ENCODE measurements at places on chromosomes 5 and 9. TPM values are rescaled to one million over a fixed set of nuclear protein-coding genes. Genes with fewer than 3 reads are reported as not detected.

DNA sequence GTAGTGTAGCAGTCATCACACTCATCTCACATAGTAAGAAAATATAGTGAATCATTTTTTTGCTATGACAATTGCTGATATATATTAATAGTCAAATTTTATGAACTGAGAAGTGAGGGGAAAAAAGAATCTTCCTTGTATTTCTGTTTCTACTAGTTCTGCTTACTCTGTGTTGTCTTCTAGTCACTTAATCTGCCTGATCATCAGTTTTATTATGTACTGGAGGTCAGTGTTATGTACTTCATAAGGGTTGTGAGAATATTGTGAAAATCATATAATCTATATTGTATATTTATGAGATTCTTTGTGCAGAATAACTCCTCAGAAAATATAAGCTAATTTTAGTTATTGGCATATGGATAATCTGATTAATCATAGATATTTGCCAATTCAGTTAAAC lies 546.9 kb upstream of the RIOK2 start:
- no peaks in the 10 kb centered on the region for H3K36me3 ChIP-seq
- no peak overlapping the region for H3K27ac ChIP-seq
- no peak overlapping the region for H3K4me3 ChIP-seq

DNA sequence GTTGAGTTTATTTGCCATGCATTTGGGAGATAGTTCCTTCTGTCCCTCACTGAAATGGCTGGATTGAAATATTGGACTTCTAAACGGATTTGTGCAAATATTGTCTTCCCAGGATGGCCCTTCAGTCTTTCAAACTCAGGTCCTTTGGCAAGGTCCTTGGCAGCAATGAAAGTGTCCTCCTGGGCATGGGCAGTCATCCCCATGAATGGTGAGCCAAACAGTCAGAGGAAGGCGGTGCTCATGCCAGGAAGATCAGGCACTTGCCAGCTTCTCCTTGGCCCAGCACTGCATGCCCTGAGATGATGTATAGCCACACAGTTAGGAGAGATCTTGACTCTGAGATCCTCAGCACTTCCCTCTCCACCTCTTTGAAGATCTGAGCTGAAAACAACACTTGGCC lies 221.4 kb upstream of the KLF4 start:
- DNase-seq, result no peak
- H3K36me3 ChIP-seq, result no peaks in the 10 kb centered on the region
- H3K27ac ChIP-seq, result no peak overlapping the region
- H3K4me1 ChIP-seq, result peaks cover 13% of the 10 kb centered on the region

Gene MARVELD2
- 0.17 TPM for polyA plus RNA-seq

GRCh38 chr5:77076961-77077828 lies 9.9 kb downstream of the ZBED3 start:
- H3K27ac ChIP-seq, result peak overlapping the region; percentile 64
- peaks cover 5% of the 10 kb centered on the region for H3K4me1 ChIP-seq
- no peaks in the 10 kb centered on the region for H3K36me3 ChIP-seq
- H3K4me3 ChIP-seq, result peak overlapping the region; percentile 32

Gene FIBCD1
- polyA plus RNA-seq, result 0.11 TPM

- no peaks in the 10 kb centered on the region for H3K36me3 ChIP-seq
- no peak for DNase-seq
- peaks cover 3% of the 10 kb centered on the region for H3K27me3 ChIP-seq
- no peak overlapping the region for H3K4me3 ChIP-seq
- H3K4me1 ChIP-seq, result no peaks in the 10 kb centered on the region
- no peak overlapping the region for H3K27ac ChIP-seq
These were observed 39.4 kb downstream of the SLC6A3 start for GRCh38 chr5:1405539-1406530.

Gene IRX2
- polyA plus RNA-seq, result not detected

DNA sequence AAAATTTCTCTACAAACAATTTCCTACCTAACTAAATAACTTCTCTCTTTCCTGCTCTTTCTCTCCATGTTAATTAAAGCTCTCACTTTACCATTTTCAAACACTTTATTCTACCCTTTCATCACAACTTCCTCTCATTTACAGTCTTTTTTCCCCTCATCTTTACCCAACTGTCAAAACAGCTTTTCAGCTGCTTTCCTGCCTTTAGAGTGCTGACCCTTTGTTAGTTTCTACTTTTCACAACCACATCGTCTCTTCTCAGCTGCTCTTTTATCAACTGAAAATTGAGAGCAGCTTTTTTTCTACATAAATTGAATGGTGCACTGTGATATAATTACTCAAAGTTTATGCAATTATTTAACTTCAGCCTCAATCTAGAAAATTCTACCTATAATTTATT lies 3.1 kb upstream of the HOMER1 start:
- H3K4me1 ChIP-seq, result peaks cover 7% of the 10 kb centered on the region
- H3K27me3 ChIP-seq, result peaks cover 3% of the 10 kb centered on the region
- DNase-seq, result no peak
- H3K27ac ChIP-seq, result no peak overlapping the region
- no peak overlapping the region for H3K4me3 ChIP-seq
